Gastrocnemius medialis (tissue), 4 donors: ENCODE measurements at places on chromosomes 5 and 9. TPM values are rescaled to one million over a fixed set of nuclear protein-coding genes. Genes with fewer than 3 reads are reported as not detected.

Gene DAB2
- 7.2 TPM for total RNA-seq

Gene DMRT3
- total RNA-seq = 0.29 TPM

Gene RHOBTB3
- total RNA-seq = 96.6 TPM

GRCh38 chr5:120550358-120550757, 86.3 kb downstream of the PRR16 start:
- no peaks in the 10 kb centered on the region for H3K36me3 ChIP-seq
- no peaks in the 10 kb centered on the region for H3K27me3 ChIP-seq
- H3K27ac ChIP-seq = no peak overlapping the region

- H3K4me3 ChIP-seq = no peak overlapping the region
- H3K27ac ChIP-seq = no peak overlapping the region
- H3K36me3 ChIP-seq = no peaks in the 10 kb centered on the region
These were observed 283.4 kb upstream of the GRAMD2B start for GRCh38 chr5:126139773-126140172.

- no peaks in the 10 kb centered on the region for H3K27me3 ChIP-seq
- H3K36me3 ChIP-seq = no peaks in the 10 kb centered on the region
- H3K4me3 ChIP-seq = no peak overlapping the region
- H3K27ac ChIP-seq = peak overlapping the region; percentile 12
These were observed 180.0 kb upstream of the IL12B start for GRCh38 chr5:159510282-159510681.

DNA sequence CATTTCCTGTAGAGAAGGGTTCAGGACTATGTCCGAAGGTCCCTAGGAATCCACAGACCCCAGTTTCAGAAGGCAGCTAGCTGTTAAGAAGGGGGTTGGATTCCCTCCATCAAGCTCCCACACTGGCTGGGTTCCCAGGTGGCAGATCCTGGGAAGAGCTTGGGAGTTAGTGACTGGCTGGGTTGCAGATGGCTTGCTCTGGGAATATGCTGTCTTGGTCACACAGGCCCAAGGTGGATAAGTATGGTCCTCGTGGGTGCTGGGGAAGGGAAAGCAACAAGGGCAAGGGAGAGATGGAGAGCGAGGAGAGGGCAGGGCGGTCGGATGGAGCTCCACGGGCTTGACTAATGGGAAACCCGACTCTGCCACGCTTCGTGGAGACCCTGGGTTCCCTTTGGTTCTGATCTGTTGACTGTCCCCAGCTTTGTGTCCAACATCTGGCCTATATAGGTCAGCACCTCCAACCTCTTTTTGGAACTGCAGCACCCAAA, 17.4 kb downstream of the SH3PXD2B start:
- no peaks in the 10 kb centered on the region for H3K27me3 ChIP-seq
- DNase-seq = no peak
- H3K4me3 ChIP-seq = no peak overlapping the region

- no peaks in the 10 kb centered on the region for H3K36me3 ChIP-seq
- H3K27ac ChIP-seq = no peak overlapping the region
- no peaks in the 10 kb centered on the region for H3K27me3 ChIP-seq
- peaks cover 28% of the 10 kb centered on the region for H3K4me1 ChIP-seq
- no peak for DNase-seq
These were observed 107.3 kb upstream of the APC start for GRCh38 chr5:112630246-112631009.

GRCh38 chr9:121895818-121896544, 197.1 kb downstream of the TTLL11 start:
- no peaks in the 10 kb centered on the region for H3K27me3 ChIP-seq
- no peak overlapping the region for H3K4me3 ChIP-seq
- H3K36me3 ChIP-seq = no peaks in the 10 kb centered on the region
- no peak overlapping the region for H3K27ac ChIP-seq
- DNase-seq = no peak
- peaks cover 13% of the 10 kb centered on the region for H3K4me1 ChIP-seq

Gene LURAP1L
- total RNA-seq = 2.2 TPM

DNA sequence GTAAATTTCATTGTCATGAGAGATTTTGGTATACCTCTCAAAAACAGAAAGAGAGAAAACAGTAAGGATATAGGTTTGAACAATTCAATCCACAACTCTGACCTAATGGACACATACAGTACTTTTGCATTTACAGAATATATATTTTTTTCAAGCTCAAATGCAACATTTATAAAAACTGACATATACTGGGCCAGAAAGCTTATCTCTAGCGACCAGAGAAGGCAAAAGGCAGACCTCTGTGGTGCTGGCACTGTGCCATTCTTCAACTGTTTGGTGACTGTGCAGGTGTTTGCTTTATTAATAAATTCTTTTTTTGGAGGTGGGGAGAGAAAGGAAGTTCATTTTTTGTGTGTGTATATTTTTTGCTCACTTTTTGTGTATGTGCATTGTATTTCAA, 6.0 kb upstream of the PLAC8L1 start:
- no peak overlapping the region for H3K27ac ChIP-seq
- H3K4me3 ChIP-seq = no peak overlapping the region
- H3K36me3 ChIP-seq = no peaks in the 10 kb centered on the region
- no peaks in the 10 kb centered on the region for H3K4me1 ChIP-seq
- no peaks in the 10 kb centered on the region for H3K27me3 ChIP-seq

- no peaks in the 10 kb centered on the region for H3K27me3 ChIP-seq
- no peak for DNase-seq
- H3K4me3 ChIP-seq = no peak overlapping the region
- H3K27ac ChIP-seq = no peak overlapping the region
- H3K4me1 ChIP-seq = no peaks in the 10 kb centered on the region
These were observed 78.4 kb downstream of the FANCC start for GRCh38 chr9:95239071-95239470.

DNA sequence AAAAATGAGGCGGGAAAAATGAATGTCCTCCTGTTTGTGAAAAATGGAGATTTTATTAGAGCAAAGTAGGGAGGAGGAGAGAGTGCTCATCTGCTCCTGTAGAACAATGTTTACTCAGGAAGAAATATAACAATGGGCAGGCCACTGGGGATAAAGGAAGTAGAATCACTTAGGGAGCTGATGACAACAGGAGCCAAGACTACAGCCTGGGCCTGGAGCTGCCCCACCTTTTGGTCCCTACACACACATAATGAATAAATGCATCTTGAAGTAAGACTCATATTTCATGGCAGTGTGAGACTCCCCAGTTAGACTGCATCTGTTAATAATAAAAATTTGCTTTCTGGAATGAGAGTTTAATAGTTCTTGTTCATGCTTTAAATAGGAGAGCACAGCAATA, 1939.8 kb downstream of the EFNA5 start:
- H3K27me3 ChIP-seq = no peaks in the 10 kb centered on the region
- no peaks in the 10 kb centered on the region for H3K4me1 ChIP-seq
- no peaks in the 10 kb centered on the region for H3K36me3 ChIP-seq
- no peak overlapping the region for H3K4me3 ChIP-seq
- DNase-seq = no peak
- H3K27ac ChIP-seq = no peak overlapping the region

DNA sequence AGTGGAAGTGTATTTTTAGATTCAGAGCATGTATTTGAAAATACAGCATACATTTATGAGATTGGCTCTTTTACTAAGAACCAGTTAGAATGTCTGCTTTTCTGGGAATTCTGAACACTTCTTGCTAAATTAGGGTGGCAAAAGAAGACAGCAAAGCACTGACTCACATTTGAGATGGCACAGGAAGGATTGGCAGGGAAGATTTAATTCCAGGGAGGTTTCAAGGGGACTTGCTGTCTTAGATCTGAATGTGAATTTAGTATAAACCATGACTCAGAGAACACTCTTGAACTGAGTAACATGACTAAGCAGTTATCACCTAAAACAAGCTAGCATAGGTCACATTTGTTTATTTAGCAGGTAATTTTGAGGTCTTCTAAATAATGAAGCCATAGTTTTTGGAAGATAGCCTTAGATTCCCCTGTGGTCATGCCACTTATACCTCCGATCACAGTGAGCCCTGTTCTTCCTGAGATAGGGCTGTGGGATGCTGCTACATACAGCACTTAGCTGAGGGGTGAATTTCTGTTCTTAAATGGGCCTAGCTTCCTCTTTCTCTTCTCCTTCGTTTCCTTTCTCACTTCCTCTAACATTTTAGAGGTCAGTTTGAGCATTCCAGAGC, 173.8 kb downstream of the PCSK1 start:
- no peak overlapping the region for H3K4me3 ChIP-seq
- no peaks in the 10 kb centered on the region for H3K27me3 ChIP-seq
- H3K4me1 ChIP-seq = peaks cover 13% of the 10 kb centered on the region
- no peaks in the 10 kb centered on the region for H3K36me3 ChIP-seq

DNA sequence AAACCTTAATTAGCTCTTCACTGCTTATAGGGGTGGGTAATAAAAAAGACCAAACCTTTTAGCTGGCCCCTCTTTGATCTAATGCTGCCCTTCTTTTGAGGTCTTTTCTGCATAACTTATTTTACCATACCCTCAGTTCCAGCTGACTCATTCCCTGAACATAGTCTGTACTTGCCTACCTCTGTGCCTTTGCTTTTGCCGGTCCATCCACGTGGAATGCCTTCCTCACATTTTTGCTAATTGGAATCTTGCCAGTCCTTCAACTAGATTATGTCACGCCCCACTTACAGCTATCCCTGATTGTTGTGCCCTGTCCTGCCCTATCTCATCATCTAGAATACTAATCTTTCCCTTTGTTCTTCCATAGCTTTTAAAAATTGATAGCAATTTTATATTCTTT, 44.2 kb downstream of the FAF2 start:
- no peak overlapping the region for H3K27ac ChIP-seq
- H3K4me1 ChIP-seq = no peaks in the 10 kb centered on the region
- H3K36me3 ChIP-seq = peaks cover 93% of the 10 kb centered on the region
- DNase-seq = no peak
- H3K27me3 ChIP-seq = no peaks in the 10 kb centered on the region

DNA sequence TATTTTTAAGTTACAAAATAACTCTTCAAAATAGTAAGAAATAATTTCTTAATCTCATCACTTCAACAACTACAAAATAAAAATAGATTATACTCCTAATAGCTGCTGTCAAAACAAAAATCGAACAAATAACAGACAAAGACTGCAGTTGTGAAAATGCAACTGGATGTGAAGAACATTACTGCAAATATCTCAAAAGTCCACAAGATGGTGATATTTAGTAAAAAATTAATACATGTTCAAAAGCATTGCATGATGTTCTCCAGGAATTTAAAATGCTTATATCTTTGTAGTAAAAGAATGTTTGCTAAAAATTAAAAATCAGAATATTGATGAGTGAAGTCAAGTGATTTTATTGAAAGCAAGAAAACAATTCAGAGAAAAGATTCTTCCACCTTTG, 66.2 kb downstream of the MPDZ start:
- H3K27me3 ChIP-seq = no peaks in the 10 kb centered on the region
- H3K4me3 ChIP-seq = no peak overlapping the region
- H3K36me3 ChIP-seq = peaks cover 17% of the 10 kb centered on the region
- H3K27ac ChIP-seq = no peak overlapping the region

DNA sequence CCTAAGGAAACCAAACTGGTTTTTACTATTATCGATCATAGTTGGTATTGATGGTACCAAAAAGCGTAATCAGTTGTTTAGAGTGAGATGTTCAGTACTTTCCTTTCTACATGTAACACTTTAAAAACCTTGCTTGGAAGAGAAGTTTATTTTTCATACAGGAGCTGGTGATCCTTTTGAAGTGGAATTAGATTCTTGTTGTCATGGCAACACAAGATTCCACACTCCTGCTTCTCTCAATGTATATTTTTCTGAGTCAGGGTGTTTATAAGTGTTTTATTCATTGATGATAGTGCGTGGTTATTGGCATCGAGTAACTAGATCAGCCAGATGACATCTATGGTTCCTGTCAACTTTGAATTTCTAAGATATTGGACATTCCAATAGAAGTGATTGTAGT, 181.1 kb upstream of the CHD1 start:
- no peak overlapping the region for H3K4me3 ChIP-seq
- no peaks in the 10 kb centered on the region for H3K4me1 ChIP-seq
- no peak for DNase-seq
- no peaks in the 10 kb centered on the region for H3K27me3 ChIP-seq
- no peaks in the 10 kb centered on the region for H3K36me3 ChIP-seq
- H3K27ac ChIP-seq = no peak overlapping the region

GRCh38 chr9:135210676-135211523, 123.4 kb downstream of the OLFM1 start:
- H3K36me3 ChIP-seq = no peaks in the 10 kb centered on the region
- H3K4me1 ChIP-seq = no peaks in the 10 kb centered on the region
- no peak overlapping the region for H3K4me3 ChIP-seq
- DNase-seq = no peak

DNA sequence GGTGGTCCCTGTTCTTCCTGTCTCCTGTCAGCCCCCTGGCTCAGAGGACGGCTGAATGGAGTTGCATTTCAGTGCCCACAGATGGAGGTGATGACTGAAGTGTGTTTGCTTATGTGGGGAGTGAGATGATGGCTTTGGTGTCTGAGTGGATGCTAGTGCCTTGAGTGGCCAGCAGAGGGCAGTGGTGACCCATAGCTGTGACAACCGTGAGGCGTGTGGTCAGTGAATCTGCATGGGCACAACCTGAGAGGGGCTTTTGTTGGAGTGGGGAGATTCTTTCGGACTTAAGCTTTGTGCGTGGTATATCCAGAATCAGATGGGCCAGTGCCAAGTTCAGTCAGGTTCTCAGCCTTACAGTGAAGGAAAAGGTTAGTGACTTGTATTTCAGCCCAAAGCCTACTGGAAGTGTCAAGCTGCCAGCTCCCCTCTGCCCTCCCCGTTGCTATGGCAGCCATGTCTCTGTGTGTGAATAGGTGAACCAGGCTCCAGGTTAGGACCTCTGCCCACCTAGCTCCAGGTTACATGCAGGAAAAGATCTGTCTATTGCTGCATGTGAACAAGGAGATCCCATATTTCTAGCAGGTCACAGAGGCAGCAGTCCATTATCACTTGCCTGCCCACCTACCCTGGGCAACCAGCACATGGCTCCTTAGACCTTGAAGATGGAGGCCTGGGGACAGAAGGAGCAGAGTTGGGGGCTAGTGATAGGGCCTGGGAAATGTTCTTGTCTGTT, 14.7 kb upstream of the CXXC5 start:
- DNase-seq = peak; percentile 62
- no peak overlapping the region for H3K27ac ChIP-seq
- no peak overlapping the region for H3K4me3 ChIP-seq
- no peaks in the 10 kb centered on the region for H3K36me3 ChIP-seq
